ENCODE measurements at places on chromosomes 3 and 15.
A peak's percentile ranks its signal among the peaks of the same experiment; 100 is the strongest.

DNA sequence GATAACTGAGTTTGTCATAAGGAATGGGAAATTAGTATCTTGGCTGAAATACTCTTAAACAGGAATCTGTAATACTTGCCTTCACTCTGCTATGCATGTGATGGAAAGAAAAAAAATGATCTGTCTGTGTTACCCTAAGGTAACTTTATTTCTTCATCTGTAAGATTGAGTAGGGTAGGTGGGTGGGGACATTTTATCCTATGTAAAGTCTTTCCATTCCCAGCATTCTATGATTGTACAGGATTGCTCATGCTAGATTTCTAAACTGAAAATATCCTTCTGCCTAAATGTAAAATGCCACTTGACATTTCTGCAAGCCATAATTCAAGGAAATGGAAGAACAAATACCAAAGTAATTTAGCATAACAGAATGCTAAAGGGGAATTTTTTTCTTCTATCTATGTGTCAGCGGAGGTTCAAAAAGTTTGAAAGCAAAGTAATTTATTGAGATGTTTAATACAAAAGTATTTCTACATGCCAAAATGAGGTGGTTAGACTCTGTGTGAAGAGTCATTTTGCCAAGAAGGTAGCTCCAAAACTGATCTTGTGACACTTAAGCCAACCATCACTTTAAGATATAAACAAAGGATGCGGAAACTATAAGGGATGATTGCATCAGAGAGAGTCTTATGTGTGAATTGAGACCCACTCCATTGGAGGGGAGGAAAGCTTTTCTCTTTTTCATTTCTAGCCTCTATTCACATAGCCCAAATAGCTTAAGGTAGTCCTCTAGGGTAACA, 46.6 kb upstream of the SERPINI2 start:
- DNase-seq = no peak

- no peak for DNase-seq
These were observed 863.2 kb downstream of the TUSC7 start for GRCh38 chr3:117572786-117573185.

- no peak for DNase-seq
These were observed 10.0 kb downstream of the PXK start for GRCh38 chr3:58342676-58343075.

- no peak for DNase-seq
These were observed 39.3 kb downstream of the C2CD4B start for GRCh38 chr15:62125773-62126172.

GRCh38 chr3:127491909-127492308, 98.6 kb downstream of the TPRA1 start:
- no peak for DNase-seq

DNA sequence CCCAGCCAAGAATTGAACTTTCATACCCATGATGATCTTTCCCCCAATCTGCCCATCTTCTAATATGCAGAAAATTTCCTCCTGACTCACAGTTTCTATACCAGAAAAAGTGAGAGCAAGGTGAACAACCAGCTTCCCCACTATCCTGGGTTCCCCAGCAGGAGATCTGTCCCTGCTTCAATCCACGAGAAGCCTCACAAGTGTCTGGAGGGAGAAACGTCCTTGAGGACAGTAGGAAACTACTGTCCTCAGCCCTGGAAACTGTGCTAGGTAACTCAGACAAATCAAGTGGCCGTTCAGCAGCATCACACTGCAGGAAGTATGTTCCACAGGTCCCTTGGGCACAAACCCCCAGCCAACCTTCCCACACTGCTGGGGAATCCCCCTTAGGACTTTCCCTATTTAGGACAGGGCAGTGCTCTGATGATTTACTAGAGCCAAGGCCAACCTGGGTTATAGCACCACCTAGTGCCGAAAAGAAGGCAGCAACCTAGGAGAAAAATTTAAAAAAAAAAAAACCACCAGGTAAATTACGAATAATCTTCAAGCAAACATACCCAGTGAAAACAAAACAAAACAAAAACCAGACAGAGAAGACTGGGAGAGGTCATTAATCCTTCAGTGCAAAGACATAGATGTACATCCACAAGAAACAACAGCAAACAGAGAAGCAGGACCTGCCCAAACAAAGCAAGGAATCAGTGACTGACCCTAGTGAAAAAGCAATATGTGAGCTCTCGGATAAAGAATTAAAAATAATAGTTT, 36.0 kb downstream of the MORC1 start:
- DNase-seq = peak; percentile 0

GRCh38 chr3:116233711-116234357, 211.5 kb downstream of the LSAMP start:
- DNase-seq = no peak

GRCh38 chr3:193665370-193665989, 72.5 kb downstream of the OPA1 start:
- DNase-seq = no peak

- DNase-seq = no peak
These were observed 3.4 kb upstream of the POLG start for GRCh38 chr15:89338036-89338435.

DNA sequence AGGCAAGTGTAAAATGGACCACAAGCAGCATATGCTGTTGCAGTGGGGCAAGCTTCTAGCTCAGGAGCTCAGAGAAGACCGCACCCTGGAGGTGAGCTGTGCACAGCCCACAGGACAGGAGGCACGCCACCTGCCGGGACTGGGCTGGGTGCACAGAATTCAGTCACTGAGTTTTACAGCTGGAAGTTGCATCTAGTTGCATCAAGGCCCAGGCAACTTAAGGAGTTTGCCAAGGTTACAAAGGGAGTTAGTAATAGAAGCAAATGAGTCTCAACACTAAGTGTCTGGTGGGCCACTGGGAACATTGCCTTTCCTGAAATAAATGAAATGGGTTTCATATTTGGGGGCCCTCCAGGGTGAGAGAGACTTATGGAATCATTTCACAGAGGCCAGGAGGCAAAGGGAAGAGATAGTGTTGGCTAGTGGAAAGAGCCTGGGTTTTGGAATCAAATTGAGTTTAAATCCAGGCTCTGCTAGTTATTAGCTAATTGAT, 36.0 kb upstream of the TIMP4 start:
- no peak for DNase-seq

DNA sequence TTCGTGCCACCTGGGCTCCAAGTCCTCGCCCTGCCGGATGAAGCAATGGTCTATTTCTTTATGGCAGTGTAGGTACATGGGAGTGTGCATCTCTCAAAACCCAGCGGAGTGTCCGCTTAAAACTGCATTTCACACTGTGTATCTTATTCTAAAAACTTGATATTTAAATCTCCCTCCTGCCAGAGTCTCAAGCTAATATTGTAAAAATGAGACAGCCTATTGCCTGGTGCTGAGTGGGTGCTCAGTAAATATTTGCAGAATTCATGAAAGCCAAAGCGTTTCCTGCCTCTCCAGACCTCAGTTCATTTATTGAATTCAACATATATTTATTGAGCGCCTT, 330 bp upstream of the TBC1D2B start:
- no peak for DNase-seq

DNA sequence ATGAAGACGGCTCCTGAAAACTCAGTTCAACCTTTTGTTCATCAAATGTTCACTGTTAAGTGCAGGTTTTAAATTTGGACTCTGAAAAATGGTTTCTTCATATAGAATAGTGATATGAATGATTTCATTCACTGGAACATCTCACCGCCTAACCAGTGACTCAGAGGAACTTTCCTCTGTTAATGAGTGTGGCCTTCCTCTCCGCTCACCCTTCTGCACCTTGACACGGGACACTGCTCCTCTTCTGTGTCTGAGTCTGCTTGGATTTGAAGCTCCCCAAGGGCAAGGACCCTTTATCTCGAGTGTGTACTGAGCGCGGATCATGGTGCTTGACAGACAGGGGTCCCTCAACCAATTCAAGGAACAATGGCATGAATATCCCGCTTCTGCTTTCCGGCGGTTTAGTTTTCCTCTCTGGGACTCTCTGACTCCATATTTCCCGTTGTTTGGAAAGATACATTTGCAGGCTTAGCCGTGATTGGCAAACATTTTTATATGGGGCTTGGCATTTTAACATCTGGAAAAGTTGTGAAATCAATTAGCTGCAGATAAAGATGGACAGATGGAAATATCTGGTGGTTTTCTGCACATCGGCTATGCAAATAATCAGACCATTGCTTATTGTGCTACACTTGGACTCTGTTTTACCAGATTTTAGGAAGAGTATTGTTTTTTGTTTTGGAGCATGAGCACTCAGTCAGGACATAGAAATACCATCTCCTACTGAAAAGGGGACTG, 20.9 kb downstream of the KBTBD8 start:
- no peak for DNase-seq

DNA sequence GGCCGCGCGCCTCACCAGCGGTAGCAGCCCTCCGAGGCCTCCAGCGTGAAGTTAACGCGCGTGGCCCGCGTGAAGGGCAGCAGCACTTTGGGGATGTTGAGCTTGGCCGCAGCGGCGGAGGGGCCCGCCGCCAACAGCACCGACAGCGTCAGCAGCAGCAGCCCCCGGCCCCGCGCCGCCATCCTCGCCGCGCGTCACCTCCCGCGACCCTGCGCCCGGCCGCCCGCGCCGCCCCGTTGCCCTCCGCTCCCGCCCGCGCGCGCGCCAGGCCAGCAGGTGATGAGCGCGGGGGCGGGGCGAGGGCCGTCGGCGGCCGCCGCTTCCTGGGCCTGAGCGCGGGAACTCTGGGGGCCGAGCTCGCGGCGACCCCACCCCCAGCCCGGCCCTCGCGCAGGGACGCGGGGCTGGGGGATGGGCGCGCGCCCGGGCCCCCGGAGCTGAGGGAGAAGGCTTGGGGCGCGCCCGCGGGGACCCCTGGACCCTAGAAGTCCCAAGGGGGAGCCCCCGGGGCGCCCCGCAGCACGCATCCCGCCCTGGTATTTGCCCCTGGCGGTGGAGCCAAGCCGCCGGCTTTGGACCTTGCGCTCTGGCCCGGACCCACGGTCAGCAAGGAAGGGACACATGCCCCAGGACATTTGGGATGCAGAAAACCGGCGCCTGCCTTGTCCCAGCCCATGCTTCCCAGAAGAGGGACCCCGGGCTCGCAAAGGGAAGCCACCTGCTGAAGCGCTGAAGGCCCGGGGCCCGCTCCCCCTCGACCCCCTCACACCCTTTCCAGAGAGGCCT, at the start of gene NUP210:
Gene NUP210 (minus strand): TSS at position 278 of the 786 bp plus-strand sequence. CDS start 96 bp downstream, at position 182.
- no peak for DNase-seq

DNA sequence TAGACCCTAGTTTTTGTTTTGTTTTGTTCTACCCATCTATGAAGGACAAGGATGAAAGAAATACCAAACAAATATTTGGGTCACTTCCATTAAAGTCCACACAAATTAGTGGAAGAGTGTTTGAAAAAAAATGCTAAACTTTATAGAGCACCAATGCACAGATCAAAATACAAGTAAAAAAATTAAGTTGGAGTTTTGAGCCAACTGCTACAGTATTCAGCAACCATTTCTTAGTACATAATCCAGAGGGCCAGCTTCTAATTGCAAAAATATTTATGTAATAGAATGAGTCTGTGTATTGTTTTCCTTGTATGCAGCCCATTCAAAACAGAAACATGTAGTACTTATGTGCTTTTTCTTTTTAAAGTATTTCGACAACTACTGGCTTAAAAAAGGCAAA, 121.1 kb downstream of the CBLB start:
- no peak for DNase-seq

DNA sequence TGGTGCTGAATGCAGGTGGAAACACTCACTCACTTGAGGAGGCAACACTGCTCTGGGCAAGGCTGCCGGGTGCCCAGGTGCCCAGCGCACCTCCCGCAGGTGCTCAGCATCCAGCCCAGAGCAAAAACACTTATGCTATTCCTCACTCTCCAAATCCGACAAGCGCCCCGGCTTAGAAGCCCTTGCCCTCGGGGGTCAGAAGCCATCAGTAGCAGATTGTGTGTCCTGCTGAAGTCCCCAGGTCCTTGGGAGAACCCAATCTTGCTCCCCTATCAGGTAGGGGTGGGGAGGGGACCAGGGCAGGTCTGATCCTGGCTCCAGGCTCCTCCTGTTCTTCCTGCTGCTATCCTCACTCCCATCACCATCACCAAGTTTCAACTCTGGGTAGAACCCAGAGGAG, 46.7 kb downstream of the TLE3 start:
- no peak for DNase-seq

DNA sequence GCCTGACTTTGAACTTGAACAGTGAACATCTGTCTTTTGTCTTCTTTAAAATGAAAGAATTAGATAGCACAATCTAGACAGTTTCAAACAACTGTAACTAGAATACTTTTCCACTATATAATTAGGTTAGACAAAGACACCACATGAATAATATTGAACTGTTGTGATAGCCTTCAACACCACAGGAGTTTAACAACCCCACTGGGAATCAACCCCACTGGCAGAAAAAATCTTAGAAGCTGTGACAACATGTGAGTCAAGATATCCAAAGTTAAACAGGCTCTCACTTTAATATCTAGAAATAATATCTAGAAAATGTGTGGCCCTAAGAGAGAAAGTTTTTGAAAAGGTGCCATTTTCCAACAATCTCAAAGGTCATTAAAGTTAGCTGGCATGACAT, 64.4 kb upstream of the PRICKLE2 start:
- DNase-seq = no peak

DNA sequence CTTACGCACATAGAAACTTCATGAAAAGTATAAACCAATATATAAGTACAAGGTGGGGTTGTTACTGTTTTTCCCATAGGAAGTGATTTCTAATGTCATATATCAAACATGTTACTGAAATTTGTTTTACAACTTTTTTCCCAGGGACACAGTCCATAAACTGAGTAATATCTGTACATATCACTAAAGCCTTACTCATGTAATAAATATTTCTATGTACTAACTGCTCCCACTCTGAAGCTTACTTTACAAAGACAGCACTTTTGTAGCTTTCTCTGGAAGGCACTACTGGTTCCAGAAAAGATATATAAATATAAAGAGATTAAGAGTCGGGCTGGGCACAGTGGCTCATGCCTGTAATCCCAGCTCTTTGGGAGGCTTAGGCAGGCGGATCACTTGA, 91.7 kb downstream of the MYO5A start:
- DNase-seq = no peak

GRCh38 chr3:150319900-150320299, 88.2 kb upstream of the TSC22D2 start:
- DNase-seq = no peak

GRCh38 chr15:69021895-69022294, 7.4 kb downstream of the NOX5 start:
- no peak for DNase-seq

DNA sequence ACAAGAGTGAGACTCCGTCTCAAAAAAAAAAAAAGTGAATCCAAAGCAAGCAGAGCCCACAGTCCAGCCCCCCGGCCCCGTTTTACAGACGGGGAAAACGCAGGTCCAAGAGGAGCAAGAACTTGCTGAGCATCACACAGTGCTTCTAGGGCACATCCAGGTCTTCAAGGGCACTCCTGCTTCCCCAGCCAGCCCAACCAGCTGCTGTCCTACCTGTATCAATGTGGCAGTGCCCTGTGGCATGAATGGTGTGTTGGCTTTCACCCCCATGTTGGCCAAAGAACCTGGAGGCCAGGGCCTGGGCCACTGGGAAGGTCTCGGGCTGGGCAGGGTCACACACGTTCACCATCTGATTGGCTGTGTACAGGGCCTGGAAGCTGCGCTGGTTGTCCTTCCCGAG, 4.6 kb downstream of the MAN2C1 start:
- no peak for DNase-seq

- no peak for DNase-seq
These were observed 91.6 kb downstream of the MESD start for GRCh38 chr15:80898040-80898439.

Measured in stimulated activated CD4-positive, alpha-beta T cell treated with anti-CD3 and anti-CD28 coated beads, TNF-alpha, amount 100 ng/mL, for 1 hour (primary cell).